ENCODE measurements at places on chromosomes 5 and 9. TPM values are rescaled to one million over a fixed set of nuclear protein-coding genes. Genes with fewer than 3 reads are reported as not detected.
A peak's percentile ranks its signal among the peaks of the same experiment; 100 is the strongest.

DNA sequence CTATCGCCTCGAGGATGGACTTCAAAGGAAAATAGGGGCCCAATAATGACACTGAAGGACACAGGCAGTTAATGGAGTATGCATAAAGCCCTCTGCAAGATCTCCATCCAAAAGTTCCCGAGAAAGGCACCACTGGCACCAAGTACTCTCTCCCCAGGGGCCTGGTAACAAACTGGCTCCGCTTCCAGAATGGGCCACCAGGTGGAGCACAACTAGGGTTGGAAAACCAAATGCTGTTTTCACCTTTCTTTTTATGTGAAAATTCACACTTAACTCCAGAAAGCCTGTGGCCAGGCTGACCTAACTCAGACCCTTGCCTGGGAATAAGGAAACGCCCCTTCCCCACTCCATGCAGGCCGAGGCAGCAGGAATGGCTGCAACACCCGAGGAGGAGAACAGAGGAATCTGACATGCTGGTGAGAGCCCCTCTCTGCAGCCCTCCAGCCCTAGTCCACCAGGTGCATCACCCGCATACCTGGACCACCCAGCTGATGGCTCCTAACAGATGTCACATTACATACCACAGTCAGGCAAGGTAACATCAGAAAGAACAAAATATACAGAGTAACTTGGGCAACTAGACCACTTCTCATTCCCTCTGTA, 42.8 kb downstream of the CAMSAP1 start:
- DNase-seq, result peak; percentile 32

GRCh38 chr5:122390154-122390553, 78.1 kb downstream of the SNCAIP start:
- no peak for DNase-seq

GRCh38 chr9:126722922-126723806, 81.7 kb upstream of the ZBTB43 start:
- DNase-seq, result peak; percentile 69

- DNase-seq, result peak; percentile 34
Measured at GRCh38 chr9:23821375-23822181, 4.5 kb downstream of the ELAVL2 start.

C1QTNF3 gene
- total RNA-seq, result 2.6 TPM

GRCh38 chr5:180471866-180472265, 22.3 kb upstream of the CNOT6 start:
- peak; percentile 41 for DNase-seq

DNA sequence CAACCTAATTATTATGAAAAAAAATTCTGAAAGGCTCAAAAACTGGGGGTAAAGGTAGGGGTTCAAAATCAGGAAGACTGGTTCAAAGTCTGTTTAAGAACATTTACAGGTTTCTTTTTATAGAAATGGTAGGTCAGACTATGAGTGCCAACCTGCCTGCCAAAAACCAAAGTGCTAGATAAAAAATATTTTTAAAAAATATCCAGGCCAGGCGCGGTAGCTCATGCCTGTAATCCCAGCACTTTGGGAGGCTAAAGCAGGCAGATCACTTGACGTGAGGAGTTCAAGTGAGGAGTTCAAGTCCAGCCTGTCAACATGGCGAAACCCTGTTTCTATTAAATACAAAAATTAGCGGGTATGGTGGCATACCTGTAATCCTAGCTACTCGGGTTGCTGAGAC, 67.0 kb downstream of the NR3C1 start:
- DNase-seq, result no peak
